Activated CD8-positive, alpha-beta memory T cell treated with anti-CD3 and anti-CD28 coated beads for 4 hours (primary cell): ENCODE measurements at places on chromosomes 7 and 10.

- no peak for DNase-seq
These were observed 11.8 kb downstream of the AGK start for GRCh38 chr7:141562972-141563371.

GRCh38 chr10:125768219-125768855 lies 7.3 kb downstream of the MMP21 start:
- no peak for DNase-seq

GRCh38 chr10:91980319-91980718 lies 56.7 kb downstream of the BTAF1 start:
- DNase-seq = no peak

DNA sequence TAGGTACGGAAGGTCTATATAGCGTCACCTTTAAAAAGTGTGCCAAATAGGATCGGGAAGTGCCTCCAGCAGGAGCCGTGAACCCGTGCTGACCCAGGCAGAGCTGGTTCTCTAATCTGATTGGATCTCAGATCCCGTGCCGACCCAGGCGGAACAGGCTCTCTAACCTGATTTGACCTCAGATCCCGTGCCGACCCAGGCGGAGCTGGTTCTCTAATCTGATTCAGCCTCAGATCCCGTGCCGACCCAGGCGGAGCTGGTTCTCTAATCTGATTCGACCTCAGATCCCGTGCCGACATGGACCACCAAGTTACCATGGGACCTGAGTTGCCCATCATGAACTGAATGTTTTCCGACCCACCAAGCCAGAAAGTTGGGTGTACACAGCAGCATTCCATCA lies 463.9 kb downstream of the PTPRN2 start:
- DNase-seq = no peak
